Effector memory CD8-positive, alpha-beta T cell (primary cell): ENCODE measurements at places on chromosomes 1 and 21.
A peak's percentile ranks its signal among the peaks of the same experiment; 100 is the strongest.

GRCh38 chr1:205274041-205274691 is 46.4 kb downstream of the TMCC2 start:
- H3K4me3 ChIP-seq, result peak overlapping the region; percentile 63
- DNase-seq, result no peak
- no peak overlapping the region for H3K27ac ChIP-seq

GRCh38 chr1:7491109-7491817 is 279.8 kb upstream of the VAMP3 start:
- no peaks in the 10 kb centered on the region for H3K4me1 ChIP-seq
- peaks cover 13% of the 10 kb centered on the region for H3K27me3 ChIP-seq
- H3K27ac ChIP-seq, result no peak overlapping the region
- no peak for DNase-seq

DNA sequence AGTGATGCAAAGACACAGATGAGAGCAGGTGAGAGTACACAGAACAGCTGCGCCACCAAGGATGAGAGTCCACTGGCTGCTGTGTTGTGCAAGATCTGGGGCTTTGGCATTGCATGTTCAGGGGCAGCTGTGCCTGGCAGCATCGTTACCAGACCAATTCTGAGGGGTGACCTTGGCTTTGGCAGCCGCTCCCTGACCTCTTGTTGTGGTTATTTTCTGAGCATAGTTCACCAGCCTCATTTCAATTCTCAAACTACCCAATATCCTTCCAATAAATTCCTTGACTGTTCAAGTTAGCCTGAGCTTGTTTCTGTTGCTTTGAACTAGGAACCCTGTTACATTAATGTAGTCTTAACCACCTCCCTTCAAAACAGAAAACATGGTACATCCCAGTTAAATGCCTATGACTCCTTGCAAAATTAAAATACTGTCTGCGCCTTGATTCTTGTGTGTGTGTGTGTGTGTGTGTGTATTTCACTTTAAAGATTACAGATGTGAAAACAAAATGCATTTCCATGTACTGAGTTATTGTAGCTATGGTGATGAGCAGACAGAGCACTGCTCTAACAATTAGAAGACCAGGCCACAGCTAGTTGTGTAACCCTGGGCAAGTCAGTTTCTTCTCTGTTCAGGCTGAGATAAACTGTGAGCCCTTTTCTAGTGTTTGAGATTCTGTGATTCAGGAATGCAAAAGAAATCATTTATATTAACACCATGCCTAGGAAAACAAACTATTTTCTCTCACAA is 106.3 kb upstream of the GUCA2B start:
- H3K4me3 ChIP-seq, result no peak overlapping the region
- H3K36me3 ChIP-seq, result no peaks in the 10 kb centered on the region
- H3K27ac ChIP-seq, result no peak overlapping the region
- H3K4me1 ChIP-seq, result peaks cover under 1% of the 10 kb centered on the region
- no peak for DNase-seq

GRCh38 chr1:2405588-2406295 is 6.6 kb downstream of the PEX10 start:
- peaks cover 37% of the 10 kb centered on the region for H3K36me3 ChIP-seq
- no peak overlapping the region for H3K4me3 ChIP-seq
- H3K27ac ChIP-seq, result no peak overlapping the region
- DNase-seq, result no peak
- peaks cover 5% of the 10 kb centered on the region for H3K4me1 ChIP-seq
- H3K27me3 ChIP-seq, result no peaks in the 10 kb centered on the region

DNA sequence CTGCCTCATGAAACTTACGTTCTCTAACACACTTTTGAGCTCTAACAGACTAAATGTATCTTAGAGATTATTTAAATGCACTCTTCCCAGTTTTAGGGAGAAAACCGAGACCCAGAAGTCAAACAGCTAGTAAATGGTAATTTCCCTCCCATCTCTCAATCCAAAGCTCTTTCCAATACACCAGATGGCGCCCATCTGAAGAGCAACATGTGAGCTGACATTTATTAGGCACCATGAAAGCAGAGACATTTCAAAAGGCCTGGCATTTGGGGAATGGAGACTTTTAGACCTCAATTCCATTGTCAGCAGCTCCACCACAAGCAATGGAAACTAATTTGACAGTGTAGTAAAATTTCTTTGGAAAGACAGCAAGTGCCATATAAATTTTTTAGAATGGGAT is 191.4 kb downstream of the DAB1 start:
- no peak for DNase-seq
- no peak overlapping the region for H3K27ac ChIP-seq
- H3K4me3 ChIP-seq, result no peak overlapping the region
- H3K4me1 ChIP-seq, result no peaks in the 10 kb centered on the region

GRCh38 chr1:59039551-59039950 is 255.7 kb upstream of the JUN start:
- H3K36me3 ChIP-seq, result no peaks in the 10 kb centered on the region
- no peak overlapping the region for H3K4me3 ChIP-seq
- no peak for DNase-seq

- H3K4me3 ChIP-seq, result no peak overlapping the region
- H3K27me3 ChIP-seq, result no peaks in the 10 kb centered on the region
- peaks cover 19% of the 10 kb centered on the region for H3K4me1 ChIP-seq
- H3K36me3 ChIP-seq, result peaks cover 24% of the 10 kb centered on the region
- H3K27ac ChIP-seq, result no peak overlapping the region
- DNase-seq, result no peak
These were observed 1.7 kb downstream of the ZBTB18 start for GRCh38 chr1:244052728-244053312.
